ENCODE measurements at places on chromosomes 2 and 18. TPM values are rescaled to one million over a fixed set of nuclear protein-coding genes. Genes with fewer than 3 reads are reported as not detected.

The PLA2R1 gene
- 5.1 TPM for total RNA-seq

The TOGARAM2 gene
- total RNA-seq = 0.53 TPM

The OXER1 gene
- not detected for total RNA-seq

The FAM136A gene
- 34.3 TPM for total RNA-seq

The WDR75 gene
- 46.6 TPM for total RNA-seq

The MARS2 gene
- 3.7 TPM for total RNA-seq

The NTSR2 gene
- total RNA-seq = not detected

The CNGA3 gene
- total RNA-seq = not detected

The DYSF gene
- total RNA-seq = 0.58 TPM

The KLHL30 gene
- not detected for total RNA-seq

The TEX44 gene
- total RNA-seq = not detected

The LIMS3 gene
- total RNA-seq = 1.6 TPM

The SMC6 gene
- total RNA-seq = 15.0 TPM

The EMX1 gene
- total RNA-seq = not detected

The PROC gene
- total RNA-seq = not detected

The POTEJ gene
- total RNA-seq = not detected

The GAL3ST2 gene
- not detected for total RNA-seq

The CYP20A1 gene
- 20.4 TPM for total RNA-seq

The CYP26B1 gene
- total RNA-seq = 0.18 TPM

The UPP2 gene
- not detected for total RNA-seq

The LINC00305 gene
- total RNA-seq = not detected

The TRAPPC12 gene
- 76.1 TPM for total RNA-seq

The TUBA4B gene
- total RNA-seq = not detected

The MPHOSPH10 gene
- total RNA-seq = 10.1 TPM

The PLB1 gene
- total RNA-seq = 1.9 TPM

The THADA gene
- total RNA-seq = 18.8 TPM

The SLC38A11 gene
- not detected for total RNA-seq

The OSR1 gene
- 2.3 TPM for total RNA-seq

The ANKRD62 gene
- total RNA-seq = not detected

The MIB1 gene
- 17.6 TPM for total RNA-seq

The SCYGR4 gene
- total RNA-seq = not detected

The SERPINB12 gene
- not detected for total RNA-seq

The ANKRD30BL gene
- total RNA-seq = not detected

The RESP18 gene
- not detected for total RNA-seq

The MEP1B gene
- total RNA-seq = not detected

The IHH gene
- not detected for total RNA-seq

The PIEZO2 gene
- not detected for total RNA-seq

The REG1B gene
- total RNA-seq = not detected

The DNAJC27 gene
- total RNA-seq = 2.0 TPM

The GALNT5 gene
- 4.3 TPM for total RNA-seq

The PPP1R1C gene
- not detected for total RNA-seq

The NR4A2 gene
- 0.18 TPM for total RNA-seq

Data from myometrial cell (primary cell).